WTC11 (cell line): ENCODE measurements at places on chromosomes 3 and 15. TPM values are rescaled to one million over a fixed set of nuclear protein-coding genes. Genes with fewer than 3 reads are reported as not detected.

Gene SLC28A2
- 0.20 TPM in 1 of 3 replicates, not detected in the others for total RNA-seq

Gene ZNF35
- total RNA-seq, result 11.1 to 17.2 TPM (median 13.9 TPM) in 3 replicates

Gene PRSS50
- 0.70 to 1.4 TPM (median 1.2 TPM) in 3 replicates for total RNA-seq

DNA sequence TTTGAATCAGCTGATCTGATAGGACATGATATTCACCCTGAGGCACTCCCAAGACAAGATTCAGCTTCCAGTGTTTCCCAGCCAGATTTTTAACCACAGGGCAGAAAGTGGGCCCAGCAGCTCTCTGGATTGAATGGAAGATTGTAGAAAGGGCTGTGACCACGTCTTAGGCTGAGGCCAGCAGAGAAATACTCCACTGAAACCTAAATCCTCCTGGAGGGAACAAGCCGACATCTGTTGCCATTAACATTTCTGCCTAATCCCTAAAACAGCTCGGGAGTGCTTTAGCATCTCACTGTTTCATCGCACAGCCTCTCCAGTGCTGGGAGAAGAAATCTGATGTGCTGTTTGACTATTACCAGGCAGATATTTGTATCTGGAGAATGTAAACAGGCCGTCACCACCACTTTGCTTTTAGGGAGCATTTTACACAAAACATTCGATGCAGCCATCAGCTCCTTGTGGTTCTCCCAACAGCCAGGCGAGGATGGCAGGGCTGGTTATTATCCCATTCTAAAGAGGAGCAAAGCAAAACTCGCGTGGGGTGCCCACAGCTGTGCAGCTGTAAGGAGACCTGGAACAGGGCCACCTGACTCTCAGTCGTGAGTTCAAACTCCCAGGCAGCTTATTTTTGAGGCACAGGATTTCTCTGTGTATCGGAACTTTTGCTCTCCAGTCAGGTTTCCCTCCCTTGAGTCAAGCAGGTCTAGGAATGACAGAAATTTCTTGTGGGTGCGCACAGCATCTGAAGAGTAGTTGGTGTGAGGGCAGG, 117.4 kb downstream of the LIPC start:
- no peak for DNase-seq
- no peak overlapping the region for H3K27ac ChIP-seq
- no peaks in the 10 kb centered on the region for H3K36me3 ChIP-seq

DNA sequence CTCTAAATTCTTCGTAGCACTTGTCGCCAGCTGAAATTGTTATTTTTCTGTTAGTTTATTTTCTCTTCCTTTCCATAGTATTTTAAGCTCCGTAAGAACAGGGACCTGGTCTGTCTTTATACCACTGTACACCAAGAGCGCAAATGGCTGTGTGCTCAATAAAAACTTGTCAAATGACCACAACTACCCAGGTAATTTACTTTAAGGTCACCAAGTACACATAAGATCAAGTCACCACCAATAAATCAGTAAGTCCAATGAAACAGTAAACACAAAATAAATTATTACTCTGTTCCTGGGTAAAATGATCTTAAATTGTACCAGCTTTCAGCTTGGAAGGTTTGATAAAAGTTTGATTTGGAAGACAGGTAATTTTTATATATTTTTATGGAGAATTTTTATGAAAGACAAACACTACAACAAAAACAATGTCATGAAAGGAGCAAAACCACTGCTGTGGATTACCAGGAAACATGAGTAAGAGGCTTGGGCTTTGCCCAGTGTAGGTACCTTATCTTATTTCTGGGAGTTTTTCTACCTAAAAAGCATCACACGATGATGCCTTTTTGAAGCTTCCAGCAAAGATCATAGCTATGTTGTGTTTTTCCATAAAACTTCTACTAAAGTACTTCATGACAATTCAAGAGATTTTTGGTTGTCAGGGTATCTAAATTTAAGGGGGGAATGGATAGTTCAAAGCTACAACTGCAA, 406.8 kb downstream of the SHQ1 start:
- peaks cover 15% of the 10 kb centered on the region for H3K36me3 ChIP-seq
- peaks cover 80% of the 10 kb centered on the region for H3K4me1 ChIP-seq
- peak overlapping the region; percentile 41; the same call in 1 of the 2 replicates for H3K27ac ChIP-seq
- no peaks in the 10 kb centered on the region for H3K27me3 ChIP-seq

- peak; percentile 43 for DNase-seq
- H3K4me3 ChIP-seq, result no peak overlapping the region
- peaks cover 11% of the 10 kb centered on the region for H3K4me1 ChIP-seq
- H3K27me3 ChIP-seq, result no peaks in the 10 kb centered on the region
- H3K27ac ChIP-seq, result 0 out of 2 replicates have a peak overlapping the region, but pooled peaks have one; percentile 57
- no peaks in the 10 kb centered on the region for H3K36me3 ChIP-seq
Measured at GRCh38 chr3:12815719-12816118, 19.2 kb downstream of the CAND2 start.

- no peaks in the 10 kb centered on the region for H3K4me1 ChIP-seq
- no peaks in the 10 kb centered on the region for H3K36me3 ChIP-seq
- no peak overlapping the region for H3K4me3 ChIP-seq
Measured at GRCh38 chr15:39721893-39722292, 60.7 kb downstream of the FSIP1 start.
